ENCODE measurements at places on chromosomes 12 and 14.

GRCh38 chr12:106189341-106189740, 50.6 kb upstream of the NUAK1 start:
- no peak for DNase-seq

DNA sequence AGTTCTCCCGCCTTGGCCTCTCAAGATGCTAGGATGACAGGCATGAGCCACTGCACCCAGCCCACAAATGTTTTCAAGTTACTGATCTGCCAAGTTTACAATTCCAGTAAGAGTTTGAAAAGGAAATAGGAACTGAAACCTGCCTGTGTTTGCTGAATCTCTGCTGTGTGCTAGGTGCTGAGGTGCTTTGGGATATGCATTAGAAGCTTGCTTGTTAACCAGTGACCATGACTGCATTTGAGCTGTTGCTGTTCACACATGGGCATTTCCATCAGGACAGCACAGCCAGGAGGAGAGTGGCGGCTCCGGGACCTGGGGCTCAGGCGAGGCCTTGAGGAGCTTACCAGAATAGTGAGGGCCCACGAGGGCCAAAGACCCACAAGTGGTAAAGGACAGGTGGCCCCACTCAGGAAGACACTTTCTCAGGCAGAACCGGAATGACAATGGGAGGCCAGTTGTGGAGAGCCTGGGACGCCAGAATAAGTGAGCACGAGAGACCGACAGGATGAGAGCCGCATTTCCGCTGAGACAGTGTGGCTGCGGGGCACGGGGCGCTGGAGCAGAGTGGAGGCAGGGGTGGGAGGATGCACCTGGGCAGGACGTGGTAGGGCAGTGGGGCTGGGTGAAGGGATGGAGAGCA, 54.5 kb upstream of the MMP17 start:
- no peak for DNase-seq

GRCh38 chr12:3480764-3481163, 10.2 kb upstream of the PRMT8 start:
- DNase-seq: no peak

DNA sequence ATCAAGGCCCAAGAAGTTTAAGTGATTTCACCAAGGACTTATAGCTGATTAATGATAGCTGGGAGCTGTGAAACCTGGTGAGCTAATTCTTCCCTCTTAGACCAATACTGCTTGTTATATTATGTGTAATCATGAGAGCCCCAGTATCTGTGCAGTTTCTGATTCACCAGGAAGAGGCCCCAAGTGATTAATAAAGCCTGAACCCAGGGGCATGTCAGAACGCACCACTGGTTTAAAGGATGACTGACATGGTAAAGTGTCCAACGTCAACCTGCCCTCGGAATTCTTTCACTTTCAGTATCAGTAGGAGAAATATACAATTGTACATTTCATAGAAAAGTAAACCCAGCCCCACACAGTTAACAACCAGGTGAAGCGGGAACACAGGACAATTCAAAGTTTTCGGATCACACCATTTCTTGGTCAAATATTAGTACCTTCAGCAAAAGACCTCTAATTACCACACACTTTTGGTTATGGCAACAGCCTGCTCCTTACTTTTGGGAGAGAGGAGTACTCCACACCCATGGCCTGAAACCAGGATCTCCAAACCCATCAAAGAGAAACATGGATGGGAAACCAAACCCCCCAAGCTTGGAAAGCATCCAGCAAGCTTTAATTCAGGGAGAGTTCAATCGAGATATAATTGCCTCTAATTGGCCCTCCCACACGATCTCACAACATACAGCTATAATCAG, 28.5 kb downstream of the TMCC3 start:
- DNase-seq: no peak

GRCh38 chr14:65186951-65187350, 84.6 kb upstream of the MAX start:
- no peak for DNase-seq

DNA sequence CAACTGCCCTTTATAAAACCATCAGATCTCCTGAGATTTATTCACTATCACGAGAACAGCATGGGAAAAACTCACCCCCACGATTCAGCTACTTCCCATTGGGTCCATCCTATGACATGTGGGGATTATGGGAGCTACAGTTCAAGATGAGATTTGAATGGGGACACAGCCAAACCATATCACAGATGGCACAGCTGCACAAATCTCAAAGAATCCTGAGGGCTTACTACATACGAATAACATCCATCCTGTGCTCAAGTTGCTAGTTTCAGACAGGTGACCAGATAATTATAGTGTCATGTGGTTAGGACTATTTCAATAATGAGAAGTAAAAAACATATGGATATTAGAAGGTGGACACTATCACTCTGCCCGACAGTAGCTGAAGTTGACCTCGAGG, 211.2 kb downstream of the NUAK1 start:
- DNase-seq: no peak

GRCh38 chr12:39620659-39621658, 1.4 kb upstream of the ABCD2 start:
- no peak for DNase-seq

GRCh38 chr12:117540011-117540410, 178.6 kb upstream of the NOS1 start:
- no peak for DNase-seq

- no peak for DNase-seq
Observed at GRCh38 chr12:95673576-95673975, 117.0 kb downstream of the NTN4 start.

- no peak for DNase-seq
Observed at GRCh38 chr14:75011356-75011994, 8.8 kb downstream of the EIF2B2 start.

DNA sequence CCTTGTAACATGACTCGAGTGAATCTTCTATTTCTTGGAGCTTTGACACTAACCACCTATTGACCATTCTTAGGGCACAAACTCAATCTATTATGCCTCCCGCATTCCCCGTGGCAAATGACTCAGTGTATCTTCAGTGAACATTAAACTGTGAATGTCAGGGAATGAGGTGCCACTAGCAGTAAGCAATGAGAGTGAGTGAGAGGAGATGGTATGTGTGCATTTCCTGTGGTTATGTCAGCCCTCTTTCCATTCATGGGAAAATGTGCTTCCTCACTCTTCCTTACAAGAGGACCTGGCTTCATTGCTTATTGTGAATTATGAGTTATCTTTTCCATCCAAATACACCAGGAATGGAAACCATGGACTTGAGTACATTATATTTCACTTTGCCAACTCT, 229.2 kb downstream of the EMP1 start:
- no peak for DNase-seq

GRCh38 chr14:94110552-94111181, at the start of gene IFI27:
Gene IFI27, plus strand, starts transcription at chr14:94110736.
- no peak for DNase-seq

- DNase-seq: no peak
Observed at GRCh38 chr12:32692358-32692757, 13.3 kb downstream of the DNM1L start.

All from NCI-H446 (cell line).